Germinal center (tissue), 1 donor: ENCODE measurements at places on chromosomes 6 and 20.

- no peak for DNase-seq
Observed at GRCh38 chr6:169833258-169833794, 81.9 kb downstream of the ERMARD start.

GRCh38 chr6:114833211-114833610, 490.4 kb upstream of the HS3ST5 start:
- no peak for DNase-seq

DNA sequence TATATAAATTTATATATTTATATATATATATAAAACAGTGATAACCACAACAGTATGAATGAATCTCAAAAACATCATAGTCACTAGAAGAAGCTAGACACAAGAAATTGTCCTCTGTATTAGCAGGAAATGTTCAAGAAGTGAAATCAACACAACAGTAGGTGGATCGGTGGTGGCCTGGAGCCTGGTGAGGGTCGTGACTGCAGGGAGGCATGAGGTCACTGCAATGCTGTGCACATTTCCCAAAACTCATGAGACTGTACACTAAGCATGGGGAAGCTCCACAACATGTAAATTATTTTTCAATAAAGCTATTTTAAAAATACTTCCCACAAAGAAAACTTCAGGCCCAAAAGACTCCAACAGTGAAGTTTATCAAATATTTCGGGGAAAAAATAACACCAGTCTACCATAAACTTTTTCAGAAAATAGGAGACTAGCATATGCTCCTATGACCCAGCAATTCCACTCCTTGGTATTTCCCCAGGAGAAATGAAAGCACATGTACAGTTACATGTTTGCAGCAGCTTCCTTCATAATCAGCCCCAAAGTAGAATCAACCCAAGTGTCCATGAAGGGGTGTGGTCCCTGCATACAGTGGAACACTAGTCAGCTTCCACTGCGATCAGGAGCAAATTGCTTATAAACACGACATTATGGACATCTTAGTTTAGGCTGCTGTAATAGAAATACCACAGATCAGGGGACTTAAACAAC, 144.2 kb downstream of the TBXT start:
- DNase-seq = no peak

DNA sequence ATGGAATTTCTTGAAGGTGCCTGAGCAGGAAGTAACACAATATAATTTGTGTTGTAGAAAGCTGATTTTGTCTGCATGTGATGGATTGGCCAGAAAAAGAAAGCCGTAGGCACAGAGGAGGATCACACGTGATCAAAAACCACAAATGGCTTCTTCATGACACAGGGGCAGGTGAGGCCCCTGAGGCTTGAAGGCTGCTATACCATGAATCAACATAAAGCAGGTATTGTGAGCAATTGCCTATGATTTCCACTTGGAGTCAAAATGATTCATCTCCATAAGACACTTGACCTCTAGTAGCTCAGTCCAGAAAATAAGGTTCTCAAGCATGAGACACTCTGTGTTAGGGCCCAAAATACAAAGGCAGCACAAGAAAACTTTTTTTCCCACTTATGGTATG, 42.4 kb upstream of the EYA4 start:
- no peak for DNase-seq

DNA sequence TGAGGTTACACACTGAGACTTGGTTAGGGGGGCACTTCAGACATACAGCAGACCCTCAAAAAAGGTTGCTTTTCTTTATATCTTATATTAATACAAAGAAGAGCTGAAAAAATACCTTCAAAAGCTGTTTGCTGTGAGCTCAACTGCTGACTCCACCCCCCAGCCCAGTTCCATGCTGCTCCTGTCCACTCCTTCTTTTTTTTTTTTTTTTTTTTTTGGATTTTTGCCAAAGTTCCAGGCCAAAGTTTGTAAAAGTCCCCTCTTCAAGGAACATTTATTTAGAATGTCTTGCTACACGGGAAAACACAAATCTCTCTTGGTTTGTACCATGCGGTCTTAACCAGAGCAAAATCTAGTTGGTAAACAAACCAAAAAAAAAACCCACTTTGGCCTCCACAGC, 85.3 kb upstream of the AKAP12 start:
- DNase-seq = no peak

DNA sequence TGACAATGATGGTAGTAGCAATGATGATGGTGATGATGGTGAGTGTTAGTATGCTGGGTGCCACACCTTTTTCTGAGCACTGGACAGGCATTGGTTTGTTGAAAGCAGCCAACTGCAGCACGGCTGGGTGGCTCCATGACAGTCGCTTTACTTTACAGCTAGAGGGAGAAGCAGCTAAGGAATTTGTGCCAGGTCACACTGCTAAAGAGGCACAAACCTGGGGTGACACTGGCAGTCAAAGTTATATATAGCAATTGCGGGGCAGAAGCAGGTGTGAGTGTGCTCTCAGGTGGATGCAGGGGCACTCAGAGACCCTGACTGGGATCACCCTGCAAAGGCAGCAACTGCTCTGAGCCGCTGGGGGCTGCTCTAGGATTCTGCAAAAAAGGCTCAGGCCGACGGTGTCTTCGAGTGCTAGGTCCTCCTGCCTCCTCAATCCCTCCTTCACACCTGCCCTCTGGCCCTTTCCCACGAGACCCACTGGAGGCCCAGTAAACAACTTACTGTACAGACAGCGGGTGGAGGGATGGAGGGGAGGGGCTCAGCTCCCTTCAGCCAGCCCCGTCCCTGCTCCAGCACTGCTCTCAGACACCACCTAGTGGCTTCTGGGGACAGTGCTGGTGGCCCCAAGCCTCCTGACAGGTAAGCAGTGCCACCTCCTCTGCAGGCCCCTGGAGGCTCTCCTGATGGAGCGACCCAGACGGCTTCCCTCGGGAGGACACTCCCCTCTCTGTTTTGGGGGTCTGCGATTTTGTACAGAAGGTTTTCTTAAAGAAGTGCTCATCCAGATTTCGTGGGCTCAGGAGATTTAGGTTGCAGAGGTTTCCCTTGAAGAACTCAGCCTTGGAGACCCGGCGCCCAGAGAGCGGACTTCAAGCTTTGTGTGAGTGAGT, 4.4 kb upstream of the RPS21 start:
- peak; percentile 80 for DNase-seq

- peak; percentile 14 for DNase-seq
Observed at GRCh38 chr20:23637282-23638221, at the start of gene CST3. Gene CST3 (minus strand): TSS chr20:23637955. CDS start chr20:23637862, 93 bp downstream.

GRCh38 chr6:37889486-37889885, 70.0 kb downstream of the ZFAND3 start:
- no peak for DNase-seq

DNA sequence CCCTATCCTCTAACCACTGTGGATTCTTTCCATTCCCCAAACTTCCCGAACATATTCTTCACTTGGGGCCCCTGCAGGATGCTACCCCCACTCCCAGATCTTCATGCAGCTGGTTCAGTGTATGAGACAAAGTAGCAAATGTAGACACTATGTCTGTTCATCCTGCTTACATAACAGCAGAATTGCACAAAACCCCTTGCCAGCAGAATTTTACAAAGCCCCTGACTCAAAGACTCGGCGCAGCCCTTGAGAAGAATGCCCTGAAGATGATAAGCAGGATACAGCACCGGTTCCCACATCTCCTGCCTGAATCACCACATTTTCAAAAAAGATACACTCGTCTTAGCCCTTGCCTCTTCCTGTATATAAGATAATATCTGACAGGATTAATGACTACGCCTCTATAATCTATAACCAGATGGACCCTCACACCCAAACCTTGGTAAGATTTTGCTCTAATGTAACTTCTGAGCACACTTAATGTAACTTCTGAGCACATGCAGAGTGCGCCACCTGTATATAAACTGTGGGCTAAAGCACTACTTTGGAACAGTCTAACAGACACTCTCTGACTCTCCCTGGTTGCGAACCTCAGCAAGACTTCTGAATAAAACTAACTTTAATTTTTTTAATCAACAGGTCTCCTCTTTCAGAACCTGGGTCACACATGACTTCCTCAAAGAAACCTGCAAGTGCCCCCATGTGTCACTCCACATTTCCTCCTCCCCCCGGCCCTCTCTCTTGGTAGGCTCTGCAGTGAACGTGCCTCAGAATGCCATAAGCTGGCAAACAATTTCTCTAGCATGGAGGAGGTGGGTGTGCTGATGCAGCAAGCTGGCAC, 28.7 kb downstream of the RALGAPA2 start:
- no peak for DNase-seq

GRCh38 chr20:13149371-13150105, 71.5 kb upstream of the ISM1 start:
- DNase-seq = no peak

DNA sequence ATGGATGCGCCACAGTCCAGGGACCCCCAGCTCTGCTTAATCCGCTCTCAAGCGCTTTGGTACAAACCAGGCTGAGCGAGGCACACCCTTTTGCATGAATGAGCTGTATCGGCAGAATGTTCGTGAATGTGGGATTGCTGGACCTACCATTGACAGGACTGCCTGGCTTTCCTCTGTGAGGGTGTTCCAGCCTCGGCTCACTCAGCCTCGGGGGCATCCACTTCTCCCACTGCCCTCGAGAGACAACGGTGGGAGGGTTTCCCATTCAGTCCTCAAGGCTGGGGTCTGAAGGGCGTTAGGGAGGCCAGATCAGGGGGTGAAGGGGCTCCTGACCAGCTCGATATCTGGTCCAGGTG, 17.4 kb downstream of the MDFI start:
- DNase-seq = no peak

- DNase-seq = no peak
Observed at GRCh38 chr6:161100072-161100471, 108.5 kb downstream of the MAP3K4 start.

DNA sequence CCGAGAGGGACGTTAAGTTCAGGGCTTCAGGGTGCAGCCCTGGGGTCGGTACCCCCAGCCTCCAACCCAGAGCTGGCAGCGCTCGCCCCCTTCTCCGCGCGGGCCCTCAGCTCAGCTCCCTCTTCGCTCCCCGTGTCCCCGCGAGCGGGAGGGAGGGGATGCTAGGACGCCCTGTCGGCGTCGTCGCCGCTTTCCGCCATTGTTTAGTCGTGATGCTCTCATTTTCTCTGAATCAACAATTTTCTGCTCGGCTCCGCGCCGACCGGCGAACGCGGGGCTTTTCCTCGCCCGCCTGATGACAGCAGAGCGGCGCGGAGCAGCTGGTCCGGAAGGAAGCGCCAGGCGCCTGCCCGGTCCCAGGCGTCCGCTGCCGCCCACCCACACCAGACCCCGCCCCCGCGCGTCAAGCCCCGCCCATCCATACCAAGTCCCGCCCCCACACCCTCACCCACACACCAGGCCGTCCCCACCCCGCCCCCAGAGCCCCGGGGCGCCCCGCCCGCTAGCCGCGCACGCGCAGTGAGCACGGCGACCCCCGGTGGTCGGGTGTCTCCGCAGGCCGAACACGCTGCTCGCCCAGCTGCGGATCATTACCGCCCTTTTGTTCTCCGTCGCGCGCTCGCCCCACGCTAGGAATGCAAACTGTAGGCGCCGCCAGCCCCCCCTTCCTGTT, 50.1 kb upstream of the SLC32A1 start:
- DNase-seq = peak; percentile 90

DNA sequence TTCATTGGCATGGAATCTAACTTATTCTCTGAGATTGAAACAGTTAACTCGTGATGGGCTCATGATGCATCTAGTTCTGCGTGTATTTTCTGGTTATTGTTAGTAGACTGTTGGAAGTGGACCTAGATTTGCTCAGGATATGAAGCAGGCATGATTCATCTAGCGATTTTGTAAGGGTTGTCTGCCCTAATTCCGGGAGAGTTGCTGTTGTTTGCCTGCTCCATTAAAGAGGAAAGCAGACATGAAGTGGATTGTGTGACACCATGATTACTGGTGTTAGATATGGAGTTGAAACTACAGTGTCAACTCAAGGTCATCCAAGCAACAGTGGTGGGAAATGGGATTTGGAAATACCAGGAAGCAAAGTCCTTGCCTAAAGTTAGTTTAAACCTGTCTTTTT, 41.0 kb downstream of the SOX4 start:
- DNase-seq = no peak

DNA sequence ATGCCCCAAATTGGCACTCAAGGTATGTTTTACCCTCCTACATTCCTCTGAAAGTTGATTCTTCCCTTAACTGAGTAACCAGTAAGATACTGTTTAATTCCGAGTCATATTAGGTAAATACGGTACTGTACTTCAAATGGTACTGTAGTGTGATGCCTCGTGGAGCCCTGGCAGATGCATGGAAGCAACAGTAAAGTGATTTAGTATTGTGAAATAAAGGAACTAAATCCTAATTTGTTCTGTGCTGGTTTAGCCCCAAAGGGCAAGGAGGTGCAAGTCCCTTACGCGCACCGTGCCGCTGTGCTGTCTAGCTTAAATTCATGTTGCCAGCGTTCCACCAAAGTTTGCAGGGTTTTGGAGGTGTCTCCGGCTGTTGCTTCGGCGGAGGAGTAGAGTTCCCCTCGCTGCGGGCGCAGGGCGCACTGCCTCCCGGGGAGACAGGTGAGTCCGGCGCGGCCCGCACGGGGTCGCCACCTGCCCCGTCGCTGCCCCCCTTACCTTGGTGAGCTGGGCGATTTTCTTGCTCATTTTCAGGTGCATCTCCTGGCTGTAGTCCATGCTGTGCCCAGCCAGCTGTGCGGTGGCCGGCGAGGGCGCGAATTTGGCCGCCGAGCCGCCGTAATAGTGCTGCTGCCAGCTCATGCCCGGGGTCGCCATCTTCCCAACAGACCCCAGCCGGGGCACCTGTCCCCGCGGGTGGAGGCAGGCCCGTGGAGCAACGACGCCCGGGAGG, 655 bp downstream of the FAM184A start:
- DNase-seq = peak; percentile 55
